Stimulated activated CD8-positive, alpha-beta memory T cell treated with anti-CD3 and anti-CD28 coated beads, Interleukin-4, amount 100 ng/mL, for 1 hour (primary cell): ENCODE measurements at places on chromosomes 12 and 14.

- DNase-seq, result no peak
These were observed 134.5 kb downstream of the SLC38A1 start for GRCh38 chr12:46134205-46134811.

- DNase-seq, result no peak
These were observed 57.0 kb upstream of the DIO3 start for GRCh38 chr14:101504096-101504948.

DNA sequence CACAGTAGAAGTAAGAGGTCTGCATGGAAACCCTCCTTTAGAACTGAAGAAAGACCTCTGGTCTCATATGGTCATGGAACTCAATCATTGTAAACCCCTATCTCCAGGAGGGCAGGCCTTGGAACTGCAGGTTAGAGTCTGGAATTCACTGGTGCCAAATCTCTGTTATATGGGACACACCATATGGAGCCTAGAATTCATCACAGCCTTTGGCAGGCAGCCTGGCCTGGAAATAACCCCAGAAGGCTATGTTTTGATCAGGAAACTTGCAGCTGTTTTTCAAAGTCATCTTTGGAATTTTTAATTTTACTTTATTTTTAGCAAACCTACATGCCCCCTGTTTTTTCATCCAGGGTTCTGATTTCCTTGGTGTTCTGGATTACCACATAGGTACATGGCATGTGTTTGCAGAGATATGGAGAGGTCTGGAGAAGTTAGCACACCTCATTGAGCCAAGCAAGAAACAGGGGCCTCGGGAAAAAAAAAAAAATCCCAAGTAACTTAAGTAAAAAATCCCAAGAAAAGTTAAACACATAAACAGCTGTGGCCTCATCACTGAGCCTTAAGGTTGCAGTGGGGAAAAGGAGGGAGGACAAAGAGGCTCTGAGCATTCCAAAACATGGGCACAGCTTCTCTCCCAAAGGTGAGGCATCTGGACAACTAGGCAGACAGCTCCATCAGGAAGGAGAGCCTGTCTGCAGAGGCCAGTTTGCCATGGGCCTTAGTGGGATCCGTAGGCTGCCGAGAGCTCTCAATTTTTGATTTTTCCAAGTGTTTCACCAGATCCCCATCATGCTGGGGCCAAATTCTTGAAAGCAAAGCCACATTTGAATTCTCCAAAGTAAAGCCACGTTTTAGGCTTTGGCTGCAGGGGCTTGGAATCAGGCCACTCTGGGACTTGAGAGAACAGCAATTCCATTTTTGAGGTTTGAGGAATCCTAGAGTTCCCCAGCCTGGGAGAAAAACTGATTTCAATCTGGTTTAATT, 339.6 kb upstream of the TBX3 start:
- no peak for DNase-seq

DNA sequence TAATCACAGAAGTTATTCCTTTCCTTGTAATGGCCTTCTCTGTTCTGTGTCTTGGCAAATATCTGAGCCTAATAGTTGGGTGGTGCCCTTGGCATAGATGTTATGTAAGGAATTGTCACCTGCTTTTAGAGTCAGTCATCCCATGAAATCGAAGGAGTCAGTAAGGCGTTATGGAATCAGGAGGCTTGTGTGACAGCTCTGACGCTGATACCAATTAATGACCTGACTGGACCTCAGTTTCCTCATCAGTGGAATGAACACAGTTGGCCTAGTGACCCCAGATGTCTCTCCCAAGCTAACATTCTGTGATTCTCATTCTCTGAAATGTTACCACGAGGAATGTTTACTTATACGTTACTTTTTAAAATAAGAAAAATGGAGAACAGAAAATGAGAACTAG, 32.1 kb downstream of the TXNRD1 start:
- no peak for DNase-seq

GRCh38 chr14:56585461-56586084, 6.0 kb downstream of the TMEM260 start:
- DNase-seq, result no peak

DNA sequence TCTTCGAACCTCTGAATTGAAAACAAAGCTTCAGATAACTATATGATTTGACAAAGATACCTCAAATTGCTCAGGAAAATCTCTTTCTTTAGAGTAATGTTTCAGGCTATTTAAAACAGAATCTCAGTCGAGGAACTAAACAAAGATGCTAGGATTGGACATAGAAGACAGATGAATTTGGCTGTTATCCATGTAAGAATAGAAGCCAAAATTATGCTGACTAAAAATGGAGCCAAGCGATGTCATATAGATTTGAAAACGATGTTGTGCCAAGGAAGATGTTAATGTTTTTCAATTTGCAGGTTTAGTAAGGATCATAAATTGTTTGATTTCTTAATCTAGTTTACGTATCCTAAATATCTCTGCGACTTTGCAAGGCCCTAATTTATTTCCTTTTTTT, 295.9 kb downstream of the FOXG1 start:
- DNase-seq, result no peak
